Naive thymus-derived CD8-positive, alpha-beta T cell (primary cell): ENCODE measurements at places on chromosomes 1 and 21.

GRCh38 chr1:114517348-114517747, 6.3 kb upstream of the TRIM33 start:
- DNase-seq: no peak

GRCh38 chr1:186657481-186657880, 22.7 kb downstream of the PTGS2 start:
- no peak for DNase-seq

DNA sequence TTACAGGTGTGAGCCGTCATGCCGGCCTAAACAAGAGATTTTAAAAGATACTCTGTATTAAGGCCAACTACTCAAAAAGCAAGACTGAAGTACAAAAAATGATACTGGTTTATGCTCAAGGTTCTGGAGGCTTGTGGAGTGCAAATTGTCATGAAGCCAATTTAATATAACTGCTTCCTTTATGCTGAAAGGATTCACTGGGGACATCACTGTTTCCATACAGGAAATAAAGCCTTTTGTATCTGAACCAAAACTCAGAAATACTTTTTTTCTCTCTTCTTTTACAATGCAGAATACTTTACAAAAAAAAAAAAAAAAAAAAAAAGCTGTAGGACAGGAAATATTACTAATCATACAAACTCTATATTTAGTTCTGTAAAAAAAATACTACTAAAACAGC, 55.5 kb upstream of the CNN3 start:
- DNase-seq: no peak

GRCh38 chr1:161033751-161034150, 5.0 kb downstream of the TSTD1 start:
- no peak for DNase-seq

GRCh38 chr21:32741336-32741735, 13.5 kb upstream of the SYNJ1 start:
- DNase-seq: no peak

DNA sequence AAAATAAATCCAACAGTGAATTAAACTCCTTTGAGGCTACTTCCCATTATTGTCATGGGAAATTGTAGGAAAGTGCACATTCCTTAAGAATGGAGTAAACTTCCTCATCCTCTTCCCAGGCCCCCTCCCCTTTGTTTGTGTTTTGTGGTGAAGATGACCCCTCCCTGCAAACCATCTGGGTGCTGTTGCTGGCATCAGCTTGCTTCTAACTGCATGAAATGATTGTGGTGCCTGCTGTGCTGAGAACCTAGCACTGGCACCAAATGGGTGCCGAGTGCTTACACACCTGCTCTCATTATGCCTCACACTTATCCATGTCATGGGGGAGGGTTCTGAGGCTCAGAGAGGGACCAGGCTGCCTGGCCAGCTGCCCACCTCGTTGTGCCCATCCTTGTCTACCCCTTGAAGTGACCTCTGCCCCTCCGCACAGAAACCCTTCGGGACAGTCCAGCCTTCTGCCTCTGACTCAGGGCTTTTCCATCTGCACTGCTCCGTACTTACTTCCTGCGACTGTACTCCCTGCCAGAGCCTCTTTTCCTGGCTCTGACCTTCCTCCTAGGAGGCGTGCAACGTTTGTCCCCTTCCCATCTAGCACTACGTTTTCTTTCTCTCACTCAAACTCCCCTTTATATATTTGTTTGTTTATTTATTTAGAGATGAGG, 30.6 kb downstream of the CAPN2 start:
- DNase-seq: no peak

DNA sequence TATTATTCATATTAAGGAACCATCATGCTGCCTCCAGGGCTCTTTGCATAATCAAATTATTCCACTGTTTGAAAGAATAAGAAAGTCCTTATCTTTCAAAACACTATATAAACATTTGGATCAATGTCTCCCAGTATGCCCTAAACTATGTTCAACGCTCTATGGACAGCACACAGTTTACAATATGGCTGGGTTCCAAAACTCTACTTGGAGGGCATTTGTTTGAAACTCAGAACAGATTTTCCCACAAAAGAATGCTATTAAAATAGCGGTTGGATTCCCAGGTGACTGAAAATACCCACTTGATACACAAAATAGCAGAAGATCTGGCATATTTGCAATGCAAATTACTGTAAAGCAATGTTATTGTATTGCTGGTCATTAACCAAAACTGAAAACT, 3.2 kb downstream of the HAO2 start:
- no peak for DNase-seq

DNA sequence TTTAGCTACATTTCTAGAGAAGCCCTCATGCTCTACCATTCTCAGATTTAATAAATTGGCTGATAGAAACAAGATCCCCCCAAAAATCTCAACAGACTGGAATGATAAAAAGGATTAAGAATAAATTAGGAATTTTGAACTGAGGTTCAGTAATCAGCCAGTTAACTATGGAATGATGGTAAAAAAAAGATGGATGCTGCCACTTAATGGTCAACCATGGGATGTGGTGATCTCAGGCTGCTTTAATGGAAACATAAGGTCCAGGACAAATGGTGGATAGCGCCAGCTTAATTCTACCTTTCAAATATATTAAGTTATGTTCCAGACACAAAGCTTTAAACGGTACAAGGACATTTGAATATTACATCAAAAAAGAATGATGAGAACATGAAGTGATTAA, 49.9 kb downstream of the CCN1 start:
- DNase-seq: no peak

DNA sequence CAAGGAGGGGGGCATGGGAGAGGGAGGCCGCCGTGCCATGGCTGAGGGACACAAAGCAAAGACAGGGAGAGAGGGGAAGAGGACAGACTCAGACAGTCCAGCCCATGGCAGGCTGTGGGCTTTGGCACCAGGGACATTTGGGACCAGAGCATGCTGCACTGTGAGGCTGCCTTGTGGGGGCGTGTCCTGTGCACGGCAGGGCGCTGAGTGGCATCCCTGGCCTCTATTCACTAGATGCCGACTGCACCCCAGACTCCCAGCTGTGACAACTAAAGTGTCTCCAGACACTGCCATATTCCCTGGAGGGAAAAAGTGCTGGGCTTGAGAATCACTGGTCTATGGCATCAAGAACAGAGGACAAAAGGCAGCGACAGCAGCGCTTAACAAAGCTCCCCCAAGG, 18.6 kb upstream of the PRDM15 start:
- no peak for DNase-seq

GRCh38 chr1:50783286-50783685, 176.8 kb downstream of the FAF1 start:
- no peak for DNase-seq

GRCh38 chr1:113073479-113073950, 517 bp downstream of the LRIG2 start:
- DNase-seq: no peak

DNA sequence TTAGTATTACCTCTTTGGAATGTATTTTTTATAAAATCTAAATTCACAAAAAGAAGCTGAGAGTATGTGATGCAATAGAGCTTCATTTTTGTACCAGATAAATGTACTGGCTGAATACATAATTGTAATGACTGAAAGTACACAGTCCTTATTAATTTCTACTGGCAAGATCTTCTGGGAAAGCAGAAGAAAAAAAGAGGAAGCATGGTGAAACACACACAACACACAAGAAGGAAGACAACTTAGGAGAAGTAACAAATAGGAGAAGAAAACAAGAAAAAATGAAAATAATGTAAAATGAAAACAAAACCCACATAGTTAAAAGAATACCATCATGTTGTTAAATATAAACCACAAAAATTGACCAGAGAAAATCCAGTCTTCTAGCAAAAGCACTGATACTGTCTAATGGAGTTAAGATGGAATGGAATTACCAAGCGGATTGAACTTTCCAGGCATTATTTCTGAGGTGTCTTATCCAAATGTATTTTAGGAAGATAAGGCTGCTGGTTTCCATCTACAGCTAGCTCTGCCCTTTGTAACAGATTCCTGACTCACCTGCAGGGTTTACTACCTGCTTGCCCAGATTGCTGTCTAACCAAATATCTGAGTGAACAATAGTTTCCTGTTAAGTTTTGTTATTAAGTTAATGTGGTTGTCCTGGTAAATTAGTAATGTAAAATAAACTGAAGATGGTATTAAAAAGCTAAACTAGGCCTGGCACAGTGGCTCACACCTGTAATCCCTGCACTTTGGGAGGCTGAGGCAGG, 4.5 kb upstream of the COP1 start:
- DNase-seq: no peak

DNA sequence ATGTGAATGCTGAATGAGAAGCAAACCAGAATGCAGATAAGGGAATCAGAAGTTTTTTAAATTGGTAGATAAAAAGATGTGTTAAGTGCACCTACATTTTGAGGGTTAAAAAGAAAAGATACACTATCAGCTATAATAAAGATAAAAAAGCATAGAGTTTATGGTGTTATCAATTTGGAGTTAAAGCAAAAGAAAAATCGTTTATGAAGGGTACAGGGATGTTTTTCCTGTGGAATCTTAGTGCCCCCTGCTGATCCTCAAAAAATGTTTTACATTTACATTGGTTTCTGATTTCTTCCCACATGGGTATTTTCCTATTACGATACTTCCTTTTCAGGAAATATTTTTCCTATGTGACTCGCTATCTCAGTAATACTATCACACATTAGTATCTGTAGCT, 293.5 kb downstream of the MRPL39 start:
- no peak for DNase-seq

GRCh38 chr1:223350361-223350908, 13.5 kb downstream of the SUSD4 start:
- DNase-seq: no peak

- DNase-seq: no peak
Observed at GRCh38 chr1:116255486-116256285, 117.4 kb upstream of the ATP1A1 start.

DNA sequence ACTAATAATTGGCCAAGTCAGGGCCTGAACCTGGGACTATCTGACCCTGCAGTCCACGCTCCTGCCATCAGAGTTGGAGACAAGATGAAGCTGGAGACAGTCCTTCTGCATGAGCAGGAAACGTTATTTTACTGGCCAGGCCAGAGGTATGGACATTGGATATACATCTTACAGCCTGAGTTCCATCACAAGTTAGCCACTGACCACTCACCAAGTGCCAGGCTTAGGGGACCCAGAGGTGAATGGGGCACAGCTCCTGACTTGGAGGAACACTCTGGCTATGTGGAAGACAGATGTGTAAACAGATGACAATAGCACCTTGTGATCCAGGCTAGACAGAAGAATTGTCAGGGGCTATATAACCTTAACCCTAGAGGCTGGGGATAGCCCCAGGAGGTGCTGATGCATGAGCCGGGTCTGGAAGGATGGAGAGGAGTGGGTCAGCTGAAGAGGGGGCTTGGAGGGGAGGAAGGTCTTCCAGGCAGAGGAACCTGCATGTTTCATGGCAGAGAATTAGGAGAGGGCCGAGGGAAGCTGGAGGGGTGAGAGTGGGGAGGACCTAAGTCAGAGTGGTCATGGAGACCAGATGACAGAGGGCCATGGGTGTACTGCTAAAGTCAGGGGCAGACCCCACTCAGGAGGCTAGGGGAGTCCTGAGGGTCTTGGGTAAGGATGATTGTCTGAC, 52.5 kb upstream of the DMRTB1 start:
- DNase-seq: no peak

- DNase-seq: no peak
Observed at GRCh38 chr1:236494586-236495466, 29.0 kb upstream of the LGALS8 start.

- DNase-seq: no peak
Observed at GRCh38 chr21:39022035-39022434, 161.2 kb downstream of the PSMG1 start.

DNA sequence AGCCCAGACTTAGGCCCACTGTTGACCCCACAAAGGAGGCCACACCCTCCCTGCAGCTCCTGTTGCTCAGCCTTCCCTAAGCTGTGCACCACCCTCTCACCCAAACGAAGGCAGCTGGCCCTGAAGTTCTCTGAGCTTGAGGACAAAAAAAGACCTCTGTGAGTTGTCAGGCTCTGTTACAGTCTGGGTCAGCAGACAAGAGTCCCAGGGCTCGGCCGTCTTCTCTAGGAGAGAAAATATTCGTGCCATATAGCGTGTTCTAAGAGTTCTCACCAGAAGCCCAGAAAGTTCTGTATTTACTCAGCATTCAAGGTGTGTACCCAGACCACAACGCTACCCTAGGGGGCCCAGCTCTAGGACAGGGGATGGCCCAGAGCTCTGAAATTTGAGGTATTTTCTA, 25.5 kb upstream of the LYST start:
- no peak for DNase-seq

GRCh38 chr1:64111787-64112186, 91.6 kb upstream of the UBE2U start:
- DNase-seq: no peak

GRCh38 chr1:11214698-11215380, 25.7 kb downstream of the ANGPTL7 start:
- DNase-seq: no peak

DNA sequence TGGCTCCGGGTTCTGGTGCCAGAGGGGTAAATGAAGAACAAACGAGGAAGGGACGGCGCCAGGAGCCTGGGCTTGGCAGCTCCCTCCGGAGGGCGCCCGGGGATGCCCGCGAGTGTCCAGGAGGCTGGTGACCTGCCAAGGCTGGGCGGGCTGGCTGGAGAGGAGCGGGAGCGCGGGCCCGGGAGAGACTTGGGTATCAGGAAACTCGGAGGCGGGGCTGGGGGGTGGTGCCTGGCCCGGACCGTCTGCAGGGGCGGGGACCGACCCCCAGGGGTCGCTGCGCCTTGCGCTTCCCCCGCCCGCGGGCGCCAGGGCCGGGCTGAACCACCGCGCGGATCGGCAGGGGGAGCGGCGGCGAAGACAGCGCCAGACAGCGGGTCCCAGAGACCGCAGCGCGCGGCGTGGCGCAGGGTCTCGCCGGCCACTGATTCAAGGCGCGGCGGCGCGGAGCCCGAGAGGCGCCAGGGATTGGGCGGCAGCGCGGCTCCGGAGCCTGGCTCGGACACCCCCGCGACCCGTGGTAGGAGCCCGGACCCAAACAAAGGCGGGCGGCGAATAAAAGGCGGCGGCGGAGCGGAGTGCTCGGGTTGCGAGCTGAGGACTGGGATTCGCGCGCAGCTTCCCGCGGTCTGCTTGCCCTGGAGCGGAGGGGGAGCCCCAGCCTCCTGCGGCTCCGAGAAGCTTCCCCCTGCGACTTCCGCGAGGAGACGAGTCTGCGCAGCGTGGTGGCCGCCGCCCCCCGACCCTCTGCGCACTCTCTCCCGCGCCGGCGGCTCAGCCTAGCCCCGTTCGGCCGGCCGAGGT, at the start of gene DISP3:
TSS of gene DISP3 (plus strand) at position 585 of the 804 bp plus-strand sequence. CDS start 21,838 bp downstream, outside the sequence.
- DNase-seq: peak; percentile 58

- DNase-seq: no peak
Observed at GRCh38 chr21:29486306-29486807, 187.6 kb downstream of the BACH1 start.

DNA sequence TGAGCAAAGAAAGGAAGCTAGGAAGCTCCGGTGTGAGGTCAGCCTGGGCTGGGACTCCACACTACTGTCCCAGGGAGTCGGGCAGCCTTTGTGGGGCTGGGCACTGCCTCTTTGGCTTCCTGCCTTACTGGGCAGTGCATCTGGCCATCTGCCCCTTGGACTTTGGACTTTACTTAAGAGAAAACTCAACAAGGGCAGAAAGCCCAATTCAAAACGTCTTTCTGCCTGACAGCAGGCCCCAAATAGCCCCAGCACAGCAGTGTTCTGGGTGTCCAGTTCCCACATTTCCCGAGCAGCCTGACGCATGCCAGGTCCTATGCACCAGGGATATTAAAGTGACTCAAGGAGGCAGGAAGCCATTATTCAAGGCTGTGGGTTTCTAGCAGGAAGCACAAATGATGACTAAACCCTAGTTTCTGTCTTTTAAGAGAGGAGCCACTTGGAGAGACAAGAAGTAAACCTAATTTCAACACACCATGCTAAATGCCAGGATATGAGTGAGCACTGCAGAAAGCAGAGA, 37.9 kb upstream of the EDEM3 start:
- no peak for DNase-seq
